Stimulated activated CD4-positive, alpha-beta T cell treated with anti-CD3 and anti-CD28 coated beads, TNF-alpha, amount 100 ng/mL, for 4 hours (primary cell): ENCODE measurements at places on chromosomes 5 and 9.

DNA sequence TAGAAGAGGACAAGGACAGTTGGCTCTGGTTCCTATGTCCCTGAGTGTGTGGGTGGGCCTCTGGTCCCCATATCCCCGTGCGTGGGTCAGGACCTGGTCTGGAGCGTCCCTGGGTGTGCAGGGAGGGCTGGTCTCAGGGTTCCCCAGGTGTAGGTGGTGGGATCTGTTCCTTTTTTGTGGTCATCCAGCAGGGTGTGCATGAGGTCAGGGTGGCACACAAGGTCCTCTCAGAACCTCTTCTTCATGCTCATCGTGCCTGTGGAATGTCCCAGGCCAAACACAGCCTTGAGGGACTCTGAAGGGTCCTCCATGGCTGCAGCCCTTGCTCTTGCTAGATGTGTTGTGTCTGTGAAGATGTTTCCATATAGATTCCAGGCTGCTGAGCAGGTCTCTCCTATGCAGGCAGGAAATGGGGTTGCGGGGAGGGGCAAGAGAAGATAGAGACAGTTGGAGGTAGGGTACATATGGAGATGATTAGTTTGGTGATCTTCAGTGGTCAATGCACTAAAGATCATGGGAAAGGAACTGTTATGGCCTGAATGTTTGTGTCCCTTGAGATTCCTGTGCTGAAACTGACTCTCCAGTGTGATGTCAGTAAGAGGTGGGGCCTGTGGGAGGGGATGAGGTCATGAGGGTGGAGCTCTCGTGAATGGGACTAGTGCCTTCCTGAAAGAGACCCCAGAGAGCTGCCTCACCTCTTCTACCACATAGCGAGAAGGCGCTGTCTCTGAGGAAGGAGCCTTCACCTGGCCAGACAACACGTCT is 53.1 kb downstream of the NXNL2 start:
- no peak for DNase-seq

DNA sequence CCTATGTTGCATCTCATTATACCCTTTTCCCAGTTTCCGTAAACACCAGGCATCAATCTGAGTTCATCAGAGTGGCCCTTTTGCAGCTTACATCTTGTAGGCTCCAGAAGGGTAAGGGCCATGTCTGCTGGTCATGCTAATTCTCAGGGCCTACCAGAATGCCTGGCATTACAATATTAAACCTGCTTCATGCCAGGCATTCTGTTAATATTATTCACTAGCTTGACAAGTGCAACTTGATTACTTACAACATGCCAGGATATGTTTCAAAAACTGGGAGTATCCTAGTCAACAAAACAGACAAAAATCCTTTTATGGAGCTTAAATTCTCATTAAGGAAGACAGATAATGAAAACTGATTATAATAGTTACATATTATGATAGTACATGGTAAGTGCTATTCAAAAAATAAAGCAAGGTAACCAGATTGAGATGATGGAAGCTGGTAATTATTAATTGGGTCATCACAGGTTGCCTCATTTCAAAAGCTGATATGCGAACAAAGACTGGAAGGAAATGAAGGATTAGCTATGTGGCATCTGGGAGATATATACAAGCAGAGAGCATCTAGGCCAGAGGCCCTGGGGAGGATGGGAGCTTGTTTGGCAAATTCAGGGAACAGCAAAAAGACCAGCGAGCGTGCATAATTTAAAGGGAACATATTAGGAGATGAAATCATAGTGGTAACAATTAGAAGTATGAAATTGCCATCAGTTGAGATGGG is 406.3 kb downstream of the DMRT2 start:
- DNase-seq, result no peak

- no peak for DNase-seq
These were observed 21.7 kb downstream of the FUBP3 start for GRCh38 chr9:130601100-130601499.

- DNase-seq, result no peak
These were observed 36.7 kb downstream of the F2RL2 start for GRCh38 chr5:76586531-76586930.

DNA sequence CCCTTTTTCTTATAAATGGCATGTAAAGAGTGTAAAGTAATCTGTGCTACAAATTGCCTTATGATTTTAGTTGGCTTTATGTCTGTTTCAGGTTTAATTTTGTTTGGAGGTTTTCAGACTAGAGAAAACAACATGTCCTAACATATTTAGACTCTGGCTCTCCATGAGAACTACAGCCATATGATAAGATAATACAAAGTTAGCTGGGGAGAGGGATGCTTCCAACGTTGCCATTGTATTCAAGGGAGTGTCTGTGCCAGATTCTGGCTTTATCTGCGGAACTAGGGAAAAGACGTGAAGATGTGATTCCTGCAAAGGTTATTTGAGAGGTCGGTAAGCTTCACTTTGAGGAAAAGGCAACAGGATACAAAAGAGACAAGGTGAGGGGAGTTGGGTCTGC is 140.0 kb upstream of the OTULINL start:
- no peak for DNase-seq

DNA sequence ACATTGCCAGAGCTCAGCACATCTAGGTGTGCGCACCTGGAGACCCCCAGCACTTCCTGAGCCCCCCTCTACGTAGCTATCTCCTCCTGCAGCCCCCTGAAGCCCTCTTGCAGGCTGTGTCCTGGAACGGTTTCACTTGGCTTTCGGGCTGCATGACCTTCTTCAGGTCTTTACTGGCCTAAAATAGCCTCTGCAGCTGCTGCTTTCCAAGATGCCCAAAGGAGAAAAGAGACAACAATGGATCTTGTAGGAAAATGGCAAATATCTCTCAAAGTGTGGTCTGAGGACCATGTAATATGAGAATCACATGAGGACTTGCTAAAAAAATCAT is 6.6 kb upstream of the ERMP1 start:
- DNase-seq, result no peak

DNA sequence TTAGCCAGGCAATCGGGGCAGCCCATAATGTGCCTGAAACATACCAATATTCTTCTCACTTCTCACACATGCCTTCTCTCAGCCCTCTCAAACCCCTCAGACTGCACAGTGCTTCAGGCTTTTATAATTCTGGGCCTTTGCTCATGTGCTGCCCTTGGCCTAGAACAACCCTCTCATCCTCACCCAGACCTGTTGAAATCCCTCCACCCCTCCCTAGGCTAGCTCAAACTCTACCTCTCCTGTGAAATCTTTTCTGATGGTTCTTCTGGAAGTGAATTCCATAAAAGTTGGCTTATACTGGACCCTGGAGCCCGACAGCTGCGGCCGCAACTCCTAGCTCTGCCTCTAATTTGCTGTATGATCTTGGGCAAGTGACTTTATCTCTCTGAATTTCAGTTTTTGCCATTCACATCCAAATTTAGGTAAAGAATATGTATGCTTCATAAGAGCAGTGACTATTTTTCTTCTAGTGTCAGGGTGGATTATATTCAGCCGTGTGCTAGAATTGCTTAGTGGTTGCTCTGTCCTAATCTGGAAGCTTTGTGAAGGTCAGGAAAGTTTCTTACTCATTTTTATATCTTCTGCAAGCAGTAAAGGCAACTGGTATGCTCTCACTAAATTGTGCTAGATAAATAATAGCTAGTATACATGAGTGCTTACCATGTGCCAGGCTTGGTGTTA is 221.4 kb downstream of the MAPKAP1 start:
- no peak for DNase-seq

- no peak for DNase-seq
These were observed 26.4 kb downstream of the ATP6V0E1 start for GRCh38 chr5:173010021-173010420.

GRCh38 chr5:154784856-154785255 is 29.7 kb downstream of the LARP1 start:
- DNase-seq, result no peak

GRCh38 chr9:128190013-128190412 is 1.4 kb downstream of the CIZ1 start:
- DNase-seq, result no peak

GRCh38 chr5:52760695-52761366 is 26.9 kb upstream of the ITGA1 start:
- no peak for DNase-seq

GRCh38 chr9:133752739-133753446 is 14.7 kb upstream of the SARDH start:
- DNase-seq, result no peak

GRCh38 chr5:83498585-83498984 is 27.0 kb downstream of the VCAN start:
- no peak for DNase-seq

- DNase-seq, result no peak
These were observed 496.8 kb downstream of the MAT2B start for GRCh38 chr5:164002214-164002613.
